Activated CD8-positive, alpha-beta T cell treated with anti-CD3 and anti-CD28 coated beads for 36 hours (primary cell): ENCODE measurements at places on chromosomes 3 and 15. TPM values are rescaled to one million over a fixed set of nuclear protein-coding genes. Genes with fewer than 3 reads are reported as not detected.
A peak's percentile ranks its signal among the peaks of the same experiment; 100 is the strongest.

DNA sequence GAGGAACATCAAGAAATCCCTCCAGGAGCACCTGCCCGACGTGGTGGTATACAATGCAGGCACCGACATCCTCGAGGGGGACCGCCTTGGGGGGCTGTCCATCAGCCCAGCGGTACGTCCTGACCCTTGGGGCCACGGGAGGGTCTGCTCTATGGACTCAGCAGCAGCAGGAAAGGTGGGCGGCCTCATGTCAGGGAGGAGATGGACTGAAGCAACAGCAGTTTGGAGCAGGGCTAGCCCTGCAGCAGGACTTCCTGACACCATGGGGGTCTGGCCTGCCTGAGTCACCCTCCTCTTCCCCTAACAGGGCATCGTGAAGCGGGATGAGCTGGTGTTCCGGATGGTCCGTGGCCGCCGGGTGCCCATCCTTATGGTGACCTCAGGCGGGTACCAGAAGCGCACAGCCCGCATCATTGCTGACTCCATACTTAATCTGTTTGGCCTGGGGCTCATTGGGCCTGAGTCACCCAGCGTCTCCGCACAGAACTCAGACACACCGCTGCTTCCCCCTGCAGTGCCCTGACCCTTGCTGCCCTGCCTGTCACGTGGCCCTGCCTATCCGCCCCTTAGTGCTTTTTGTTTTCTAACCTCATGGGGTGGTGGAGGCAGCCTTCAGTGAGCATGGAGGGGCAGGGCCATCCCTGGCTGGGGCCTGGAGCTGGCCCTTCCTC lies 24.2 kb downstream of the HDAC11 start:
- no peak overlapping the region for H3K4me3 ChIP-seq
- no peaks in the 10 kb centered on the region for H3K27me3 ChIP-seq
- no peak overlapping the region for H3K27ac ChIP-seq
- no peaks in the 10 kb centered on the region for H3K4me1 ChIP-seq
- DNase-seq: no peak

GRCh38 chr3:195032106-195032759 lies 238.7 kb downstream of the XXYLT1 start:
- no peak overlapping the region for H3K4me3 ChIP-seq
- H3K36me3 ChIP-seq: no peaks in the 10 kb centered on the region
- H3K27ac ChIP-seq: no peak overlapping the region

DNA sequence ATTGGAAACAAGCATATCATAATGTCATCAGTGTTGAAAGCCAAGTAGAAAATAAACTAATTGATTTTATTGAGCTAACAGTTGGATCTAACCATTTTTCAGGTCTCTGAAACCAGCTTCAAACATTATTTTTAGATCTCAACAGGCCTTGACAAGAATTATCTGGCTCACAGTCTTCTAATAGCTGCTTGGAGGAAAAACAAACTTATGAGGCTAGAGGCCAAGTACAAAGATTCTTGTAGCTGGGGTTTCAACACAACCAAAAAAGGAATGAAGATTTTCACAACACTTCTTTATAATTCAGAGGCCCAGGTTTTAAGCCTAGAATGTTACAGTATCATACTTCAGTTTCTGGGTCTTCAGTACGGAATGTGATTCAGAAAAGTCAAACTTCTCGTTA lies 3.7 kb downstream of the SETMAR start:
- peaks cover 17% of the 10 kb centered on the region for H3K36me3 ChIP-seq
- no peak for DNase-seq
- H3K4me3 ChIP-seq: no peak overlapping the region
- H3K27ac ChIP-seq: no peak overlapping the region

Gene CPLX3
- total RNA-seq: not detected

Gene P2RY13
- total RNA-seq: not detected

Gene TMEM40
- not detected for total RNA-seq

DNA sequence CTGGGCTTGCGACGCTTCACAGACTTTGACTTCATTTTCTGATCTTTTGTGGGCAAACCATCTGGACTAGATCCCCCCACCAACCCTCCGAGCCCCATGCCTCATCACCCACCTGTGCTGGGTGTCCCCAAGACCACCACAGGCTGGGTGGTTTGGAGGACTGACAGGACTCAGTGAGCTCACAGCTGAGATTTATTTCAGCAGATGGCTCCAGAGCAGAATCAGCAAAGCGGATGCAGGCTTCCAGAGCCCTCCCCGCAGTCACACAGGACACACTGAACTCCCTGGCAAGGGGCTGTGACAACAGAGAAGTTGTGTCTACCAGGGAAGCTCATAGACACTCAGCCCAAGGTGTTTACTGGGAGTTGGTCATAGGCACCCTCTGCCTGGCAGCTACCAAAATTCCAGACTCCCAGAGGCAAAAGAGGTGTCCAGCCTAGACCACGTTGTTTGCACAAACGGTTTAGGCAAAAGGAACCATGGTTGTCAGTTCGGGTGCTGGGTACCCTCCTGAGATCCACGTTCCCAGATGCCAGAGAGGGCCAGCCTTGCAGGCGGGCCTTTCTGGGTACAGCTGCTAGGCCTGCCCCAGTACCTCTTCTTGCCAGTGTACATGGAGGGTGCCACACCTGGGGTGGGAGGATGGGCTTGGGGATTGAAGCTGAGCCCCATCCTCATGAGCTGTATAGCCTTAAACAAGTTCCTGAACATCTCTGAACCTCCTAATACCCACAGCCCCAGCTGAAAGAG lies 170.3 kb downstream of the NSMCE3 start:
- peaks cover 10% of the 10 kb centered on the region for H3K36me3 ChIP-seq
- no peak for DNase-seq
- no peaks in the 10 kb centered on the region for H3K27me3 ChIP-seq
- H3K4me3 ChIP-seq: no peak overlapping the region

DNA sequence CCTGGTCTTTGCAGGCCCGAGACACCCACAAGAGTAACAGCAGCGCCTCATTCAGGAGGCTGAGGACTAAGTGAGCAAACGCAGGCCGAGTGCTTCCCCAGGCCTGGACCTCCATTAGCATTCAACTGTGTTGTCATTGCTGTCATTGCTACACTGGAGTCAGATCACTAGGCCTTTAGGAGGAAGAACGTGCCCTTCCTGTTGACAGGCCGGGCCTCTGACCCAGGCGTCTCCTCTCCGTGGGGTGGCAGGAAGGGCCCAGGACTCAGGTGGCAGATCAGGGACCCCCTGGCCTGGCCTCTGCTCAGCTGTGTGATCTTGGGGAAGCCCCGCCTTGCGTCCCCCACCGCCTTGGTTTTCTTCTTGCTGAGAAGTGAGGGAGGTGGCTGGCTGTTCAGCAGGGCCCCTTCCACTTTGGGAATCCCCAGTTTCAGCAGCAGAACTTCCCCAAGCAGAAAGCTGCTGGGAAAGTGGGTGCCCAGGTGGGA lies 19.1 kb downstream of the ZDHHC19 start:
- H3K36me3 ChIP-seq: no peaks in the 10 kb centered on the region
- peak overlapping the region; percentile 28 for H3K4me3 ChIP-seq
- peak overlapping the region; percentile 85 for H3K27ac ChIP-seq
- no peaks in the 10 kb centered on the region for H3K27me3 ChIP-seq
- H3K4me1 ChIP-seq: peaks cover 41% of the 10 kb centered on the region

DNA sequence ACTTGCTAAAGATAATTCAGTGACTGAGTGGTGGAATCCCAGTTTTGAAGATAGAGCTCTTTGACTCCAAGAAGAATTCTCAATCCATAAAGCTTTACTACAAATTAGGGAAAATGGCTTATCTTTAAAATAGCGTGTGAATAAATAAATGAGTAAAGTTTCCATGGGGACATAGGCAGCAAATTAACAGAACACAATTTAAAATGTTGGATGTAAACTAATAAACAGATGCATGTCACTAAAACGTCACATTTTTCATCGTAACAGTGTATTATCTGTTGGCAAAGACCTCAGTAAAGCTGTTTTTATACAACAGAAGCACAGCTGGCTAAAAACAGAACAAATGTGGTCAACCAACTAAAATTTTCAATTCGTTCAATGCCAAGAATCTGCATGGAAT lies 913.9 kb upstream of the CFAP20DC start:
- H3K36me3 ChIP-seq: peaks cover 3% of the 10 kb centered on the region
- DNase-seq: no peak
- no peaks in the 10 kb centered on the region for H3K27me3 ChIP-seq
- H3K27ac ChIP-seq: no peak overlapping the region

Gene XIRP1
- 2.5 TPM for total RNA-seq

Gene IFRD2
- total RNA-seq: 133 TPM

- H3K27ac ChIP-seq: no peak overlapping the region
- DNase-seq: no peak
- no peaks in the 10 kb centered on the region for H3K36me3 ChIP-seq
- peaks cover 19% of the 10 kb centered on the region for H3K27me3 ChIP-seq
Measured at GRCh38 chr15:94110476-94111130, 120.8 kb upstream of the MCTP2 start.

Gene CCR4
- total RNA-seq: 17.4 TPM

DNA sequence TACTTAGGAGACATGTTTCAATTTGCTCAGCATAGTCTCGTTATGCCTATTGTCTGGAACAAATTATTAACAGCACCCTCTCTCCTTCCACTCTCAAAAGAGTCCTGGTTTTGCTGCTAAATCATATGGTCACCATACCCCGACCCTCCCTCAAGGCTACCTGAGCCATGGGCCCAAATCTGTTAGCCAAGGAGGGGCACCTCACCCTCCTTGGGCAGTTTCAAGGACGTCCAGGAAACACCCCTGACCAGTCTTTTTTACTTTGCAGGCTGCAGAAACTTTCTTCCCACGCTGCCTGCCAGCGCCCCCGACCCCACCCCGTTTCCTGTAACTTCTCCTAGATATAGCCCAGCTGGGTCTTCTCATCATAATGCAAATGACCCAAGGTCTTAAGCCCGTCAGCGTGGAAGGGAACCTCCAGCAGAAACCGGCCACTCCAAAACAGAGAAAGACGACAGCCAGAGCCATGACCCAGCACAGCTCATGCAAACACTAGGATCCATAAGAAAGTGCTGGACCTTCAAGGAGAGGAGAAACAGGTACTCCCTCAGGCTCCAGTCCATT lies 62.3 kb downstream of the ADCY5 start:
- no peaks in the 10 kb centered on the region for H3K4me1 ChIP-seq
- H3K36me3 ChIP-seq: no peaks in the 10 kb centered on the region
- peaks cover 15% of the 10 kb centered on the region for H3K27me3 ChIP-seq
- H3K4me3 ChIP-seq: no peak overlapping the region

DNA sequence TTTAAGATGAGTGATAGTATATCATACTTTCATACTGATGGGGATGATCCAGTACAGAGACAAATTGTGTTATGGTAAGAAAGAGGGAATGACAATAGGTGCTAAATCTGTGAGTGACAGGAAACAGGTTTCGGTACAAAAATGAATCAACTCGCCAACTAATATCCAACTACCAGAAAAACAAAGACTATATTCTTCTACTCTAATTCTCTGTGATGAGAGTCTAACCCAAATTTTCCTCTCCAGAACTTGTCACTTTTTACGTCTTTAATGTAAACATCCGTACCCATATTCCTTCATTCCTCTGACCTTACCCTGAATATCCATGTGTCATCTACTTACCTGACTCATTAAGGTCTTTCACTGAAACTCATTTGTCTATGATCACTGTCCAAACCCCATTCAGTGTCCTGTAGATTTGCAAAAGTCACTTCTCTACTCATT lies 39.6 kb downstream of the SCAPER start:
- peaks cover 10% of the 10 kb centered on the region for H3K36me3 ChIP-seq
- no peak for DNase-seq
- H3K4me3 ChIP-seq: no peak overlapping the region
- peak overlapping the region; percentile 1 for H3K27ac ChIP-seq

DNA sequence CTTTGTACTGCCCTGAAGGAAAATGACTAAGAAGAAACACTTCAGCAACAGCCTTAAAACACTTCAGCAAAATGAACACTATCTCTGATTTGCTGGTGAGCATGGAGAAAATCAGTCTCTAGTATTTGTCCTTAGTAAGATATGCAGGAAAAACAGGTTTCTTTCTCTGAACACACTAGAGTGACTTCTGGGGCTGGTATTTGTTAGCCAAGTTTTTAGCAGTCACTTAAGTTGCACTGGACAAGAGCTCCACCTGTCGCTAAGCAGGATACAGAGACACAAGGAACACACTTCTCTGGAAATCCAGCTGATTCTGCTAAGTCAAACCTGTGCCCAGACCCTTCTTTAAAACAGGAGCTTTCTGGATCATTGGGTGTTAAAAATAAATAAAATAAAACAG lies 65.3 kb downstream of the CHAC1 start:
- H3K36me3 ChIP-seq: peaks cover 23% of the 10 kb centered on the region
- no peak for DNase-seq
- peaks cover 3% of the 10 kb centered on the region for H3K4me1 ChIP-seq
- no peak overlapping the region for H3K4me3 ChIP-seq
- no peaks in the 10 kb centered on the region for H3K27me3 ChIP-seq
- H3K27ac ChIP-seq: no peak overlapping the region

Gene ATP1B3
- total RNA-seq: 127 TPM

Gene ARGFX
- total RNA-seq: not detected

DNA sequence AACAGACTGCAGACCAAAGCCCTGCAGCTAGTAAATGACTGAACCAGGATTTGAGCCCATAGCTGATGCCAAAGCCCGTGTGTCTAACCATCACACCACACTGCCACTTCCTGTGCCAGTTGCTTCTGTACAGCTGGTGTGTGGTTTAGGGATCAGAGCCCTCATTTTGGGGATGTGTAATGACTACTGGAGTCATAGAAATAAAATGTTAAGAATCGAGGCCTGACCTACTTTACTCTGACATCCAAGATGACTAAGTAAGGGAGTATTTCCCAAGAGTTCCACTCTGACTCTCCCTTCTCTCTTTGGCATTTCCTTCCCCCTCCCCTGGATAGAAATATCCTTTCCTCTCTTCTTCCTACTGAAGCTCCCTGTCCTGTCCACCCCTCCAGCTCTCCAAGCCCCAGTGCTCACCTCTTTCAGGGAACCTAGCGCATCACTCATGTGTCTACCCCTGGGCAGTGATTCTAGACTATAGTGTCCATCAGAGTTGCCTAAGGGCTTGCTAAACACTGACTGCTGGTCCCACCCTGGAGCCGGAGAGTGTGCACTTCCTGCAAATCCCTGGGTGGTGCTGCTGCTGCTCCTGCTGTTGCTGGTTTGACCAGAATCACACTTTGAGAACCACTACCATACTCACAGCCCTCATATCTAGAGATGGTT lies 53.8 kb downstream of the MGLL start:
- H3K4me1 ChIP-seq: peaks cover 7% of the 10 kb centered on the region
- H3K4me3 ChIP-seq: no peak overlapping the region

- peaks cover 52% of the 10 kb centered on the region for H3K4me1 ChIP-seq
- no peaks in the 10 kb centered on the region for H3K27me3 ChIP-seq
- H3K36me3 ChIP-seq: no peaks in the 10 kb centered on the region
- DNase-seq: no peak
Measured at GRCh38 chr3:100264242-100264641, 3.5 kb downstream of the TBC1D23 start.

- DNase-seq: no peak
- no peaks in the 10 kb centered on the region for H3K4me1 ChIP-seq
- no peak overlapping the region for H3K27ac ChIP-seq
- no peak overlapping the region for H3K4me3 ChIP-seq
Measured at GRCh38 chr3:10869460-10869859, 53.4 kb downstream of the SLC6A11 start.

- H3K27ac ChIP-seq: peak overlapping the region; percentile 43
- peaks cover 42% of the 10 kb centered on the region for H3K4me1 ChIP-seq
- DNase-seq: peak; percentile 12
- H3K27me3 ChIP-seq: no peaks in the 10 kb centered on the region
- H3K36me3 ChIP-seq: peaks cover 4% of the 10 kb centered on the region
Measured at GRCh38 chr3:27927882-27928281, 205.8 kb upstream of the EOMES start.

Gene TWF2
- 137 TPM for total RNA-seq

- no peaks in the 10 kb centered on the region for H3K4me1 ChIP-seq
- no peak overlapping the region for H3K27ac ChIP-seq
- no peak for DNase-seq
- no peak overlapping the region for H3K4me3 ChIP-seq
- no peaks in the 10 kb centered on the region for H3K36me3 ChIP-seq
Measured at GRCh38 chr3:43854283-43854682, 163.5 kb downstream of the ABHD5 start.
